ENCODE measurements at places on chromosomes 7 and 10.

DNA sequence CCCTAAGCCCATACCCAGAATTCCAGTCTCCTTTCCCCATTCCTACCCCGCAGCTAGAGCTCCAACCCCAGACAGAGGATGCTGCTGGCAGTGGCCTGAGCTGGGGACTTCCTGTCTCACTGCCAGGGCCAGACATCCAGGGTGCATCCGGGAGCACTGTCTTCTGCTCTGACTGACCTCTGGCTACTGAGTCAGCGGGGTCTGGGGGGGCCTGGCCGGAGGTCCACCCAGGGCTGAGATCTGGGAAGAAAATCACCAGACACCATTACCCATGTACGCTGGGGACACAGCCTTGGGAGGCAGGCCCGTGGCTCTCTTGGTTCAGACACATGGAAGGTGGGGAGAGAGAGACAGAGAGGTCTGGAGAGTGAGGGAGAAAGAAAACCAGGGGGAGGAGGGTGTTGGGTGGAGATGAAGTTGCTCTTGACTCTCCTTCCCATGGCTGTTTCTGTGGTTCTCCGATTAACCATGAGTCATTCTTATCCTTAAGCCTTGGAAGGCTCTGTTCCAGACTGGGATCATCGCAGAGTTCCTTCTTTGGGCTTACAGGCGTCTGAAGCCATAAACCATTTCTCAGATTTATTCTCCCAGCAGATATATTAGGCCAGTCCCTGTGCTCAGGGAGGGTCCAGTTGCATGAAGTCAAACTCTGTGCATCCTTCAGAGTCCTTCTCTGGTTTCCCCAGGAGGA is 23.6 kb downstream of the TSPAN15 start:
- DNase-seq = no peak

- peak; percentile 13 for DNase-seq
Measured at GRCh38 chr10:78028438-78029268, 662 bp downstream of the POLR3A start.

- DNase-seq = no peak
Measured at GRCh38 chr7:106462914-106463482, 178.2 kb upstream of the NAMPT start.

DNA sequence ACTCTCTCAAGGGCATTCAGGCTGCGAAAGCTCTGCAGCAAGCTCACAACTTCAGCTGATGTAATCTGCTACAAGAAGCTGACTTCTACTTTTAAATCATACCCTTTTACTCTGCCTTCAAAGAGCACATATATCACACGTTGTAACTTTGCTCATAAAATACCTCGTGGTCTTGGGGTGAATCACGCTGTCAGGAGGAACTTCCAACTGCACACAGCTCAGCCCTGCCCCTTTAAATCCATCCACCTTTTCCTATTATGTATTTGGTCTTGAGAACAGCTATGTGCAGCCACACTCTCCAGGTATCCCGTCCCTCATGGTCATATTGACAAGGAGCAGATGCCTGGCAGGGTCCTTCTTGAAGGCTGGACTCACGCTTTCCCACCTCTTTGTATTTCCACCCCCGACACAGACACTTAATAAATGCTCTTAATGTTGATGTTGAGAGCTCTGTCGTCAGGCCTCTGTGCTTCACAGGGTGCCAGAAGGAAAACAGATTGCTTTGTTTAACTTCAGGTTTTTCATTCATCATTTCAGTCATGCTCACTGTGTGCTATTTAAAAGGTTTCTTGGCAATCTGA is 47.6 kb downstream of the ICA1 start:
- DNase-seq = no peak

DNA sequence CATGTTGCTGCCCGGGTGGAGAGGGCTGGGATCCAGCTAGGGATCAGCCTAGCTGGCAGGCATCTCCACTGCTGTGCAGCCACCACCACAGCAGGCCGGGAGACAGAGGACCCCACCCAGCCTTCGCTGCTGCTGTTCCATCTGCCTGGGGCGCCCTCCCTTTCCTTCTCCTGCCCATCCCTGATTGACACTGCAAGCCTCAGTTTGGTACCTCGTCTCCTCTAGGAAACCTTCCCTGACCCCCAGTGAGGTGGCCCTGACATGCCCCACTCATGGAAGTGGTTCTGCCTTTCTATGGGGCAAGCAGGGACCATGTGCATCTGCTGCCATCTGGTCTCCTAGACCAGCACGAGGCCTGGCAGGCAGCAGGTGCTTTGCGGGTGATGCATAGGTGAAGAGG is 30.4 kb upstream of the DPYSL4 start:
- no peak for DNase-seq

GRCh38 chr10:77478247-77478961 is 159.2 kb downstream of the KCNMA1 start:
- DNase-seq = no peak

DNA sequence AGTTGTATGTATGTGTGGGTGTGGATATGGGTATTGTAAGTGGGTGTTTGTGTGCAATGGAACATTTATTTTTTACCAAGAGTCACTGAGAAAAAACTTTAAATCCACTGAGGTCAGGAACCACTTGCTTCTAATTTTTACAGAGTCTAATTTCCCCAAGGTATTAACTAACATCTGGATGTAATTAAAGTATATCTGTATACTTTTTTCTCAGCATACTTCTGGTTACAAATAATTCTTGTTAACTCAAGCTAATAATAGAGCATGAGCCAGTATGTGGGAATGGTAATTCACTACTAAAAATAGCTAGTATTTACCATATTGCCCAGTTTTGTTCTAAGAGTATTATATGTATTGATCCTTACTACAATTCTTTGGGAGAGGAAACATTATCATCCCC is 24.6 kb upstream of the STEAP4 start:
- DNase-seq = no peak

DNA sequence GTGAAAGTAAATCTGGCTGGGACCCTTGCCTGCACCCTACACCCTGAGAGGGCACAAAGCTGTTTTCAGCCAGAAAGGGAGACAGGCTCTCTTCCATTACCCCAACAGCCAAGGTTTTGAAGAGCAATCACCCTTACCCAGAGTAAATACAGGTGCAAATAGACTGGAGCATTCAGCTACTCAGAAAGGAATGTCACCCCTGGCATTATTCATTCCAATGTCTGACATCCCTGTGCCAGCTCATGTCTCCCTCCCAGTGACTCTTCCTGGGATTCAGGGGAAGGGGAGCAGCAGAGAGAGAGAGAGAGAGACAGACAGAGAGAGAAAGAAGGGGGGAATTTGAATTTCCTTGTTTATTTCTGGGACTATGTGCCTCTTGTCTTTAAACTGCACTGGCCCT is 611.8 kb downstream of the SORCS3 start:
- DNase-seq = no peak

DNA sequence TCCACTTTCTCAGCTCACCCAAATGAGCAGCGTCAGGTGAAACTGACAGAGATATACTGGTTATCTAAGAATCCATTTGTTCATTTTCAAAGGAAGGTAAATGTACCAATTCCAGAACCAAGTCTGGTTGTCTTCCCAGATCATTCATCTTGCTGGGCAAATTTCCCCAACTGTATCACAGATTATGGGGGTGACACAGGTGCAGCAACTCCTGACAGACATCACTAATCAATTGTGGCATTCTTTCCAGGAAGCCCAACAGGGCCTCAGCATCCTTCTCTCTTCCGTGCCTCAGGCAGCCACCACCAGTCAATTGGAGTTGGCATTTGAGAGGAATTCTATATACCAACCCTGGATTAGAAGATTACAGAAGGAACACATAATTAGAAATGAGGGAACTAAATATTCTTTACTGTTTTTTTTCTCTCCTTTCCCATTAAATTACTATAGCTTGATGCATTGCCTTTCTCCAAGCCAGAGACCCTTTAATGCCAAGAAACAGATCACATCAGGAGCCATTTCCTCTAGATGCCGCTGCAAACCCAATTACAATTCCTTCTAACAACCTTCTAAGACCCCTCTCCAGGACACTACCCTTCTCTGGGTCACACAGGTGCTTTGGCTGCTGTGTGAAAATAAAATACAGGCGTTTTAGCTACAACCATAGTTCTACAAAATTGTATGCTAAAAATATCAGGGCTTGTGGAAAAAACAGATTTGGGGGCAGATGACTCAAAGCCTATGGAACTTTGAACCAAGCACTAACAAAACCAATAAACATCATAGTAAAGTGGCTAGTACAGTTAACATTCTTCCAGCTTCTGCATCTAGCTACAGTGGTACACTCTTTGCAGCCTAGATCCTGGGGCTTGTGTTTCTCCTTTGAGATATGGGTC is 291.6 kb downstream of the RNLS start:
- DNase-seq = no peak

DNA sequence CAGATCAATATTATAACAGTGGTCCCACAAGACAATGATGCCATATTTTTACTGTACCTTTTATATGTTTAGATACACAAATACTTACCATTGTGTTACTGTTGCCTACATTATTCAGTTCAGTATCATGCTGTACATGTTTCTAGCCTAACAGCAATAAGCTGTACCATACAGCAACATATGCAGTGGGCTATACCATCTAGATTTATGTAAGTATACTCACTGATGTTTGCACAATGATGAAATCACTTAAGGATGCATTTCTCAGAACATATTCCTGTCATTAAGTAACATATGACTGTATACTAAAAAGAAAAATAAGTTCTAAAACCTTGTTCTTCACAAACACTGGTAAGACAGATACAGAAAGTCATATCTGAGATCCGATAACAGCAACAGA is 468.6 kb upstream of the SEMA3A start:
- DNase-seq = no peak

GRCh38 chr7:3094701-3095445 is 51.2 kb upstream of the CARD11 start:
- DNase-seq = no peak

DNA sequence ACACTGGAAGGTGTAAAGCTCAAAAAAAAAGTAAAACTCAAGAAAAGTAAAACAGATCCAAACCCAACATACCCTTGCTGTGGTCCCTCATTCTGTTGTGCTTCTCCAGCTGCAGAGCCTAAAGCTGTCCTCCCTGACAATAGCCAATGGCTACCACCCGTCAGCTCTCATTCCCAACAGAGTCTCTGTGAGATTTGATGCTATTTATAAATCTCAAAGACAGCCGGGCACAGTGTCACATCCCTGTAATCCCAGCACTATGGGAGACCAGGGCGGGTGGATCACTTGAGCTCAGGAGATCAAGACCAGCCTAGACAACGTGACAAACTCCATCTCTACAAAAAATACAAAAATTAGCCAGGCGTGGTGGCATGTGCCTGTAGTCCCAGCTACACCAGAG is 116.0 kb downstream of the KMT2E start:
- peak; percentile 43 for DNase-seq

DNA sequence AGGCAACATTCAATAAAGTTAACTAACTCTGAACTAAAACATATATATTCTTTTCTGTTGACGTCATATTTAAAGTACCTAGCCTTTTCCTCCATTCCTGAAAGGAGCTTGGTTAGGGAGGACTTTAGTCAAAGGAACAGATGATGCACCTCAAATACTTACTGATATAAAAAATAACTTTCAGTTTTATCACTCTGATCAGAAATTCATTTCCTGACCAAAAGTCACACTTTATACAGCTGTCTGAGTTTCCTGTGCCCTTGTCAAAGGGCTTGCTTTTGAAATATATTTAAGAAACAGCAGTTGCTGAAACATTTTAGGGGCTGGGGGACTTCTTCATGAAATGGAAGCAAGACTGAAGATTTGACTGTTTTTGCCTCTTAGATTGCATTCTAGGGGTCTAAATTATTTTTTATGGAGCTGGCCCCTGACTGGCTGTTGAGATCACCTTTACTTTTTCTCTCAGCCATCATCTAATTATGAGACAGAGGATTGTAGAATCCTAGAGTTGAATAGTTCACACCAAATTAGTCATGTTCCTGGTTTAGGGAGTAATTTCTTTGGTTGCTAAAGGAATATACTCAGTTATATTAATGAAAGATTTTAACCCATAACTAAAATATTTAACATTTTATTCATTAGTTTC is 46.6 kb downstream of the GLCCI1 start:
- no peak for DNase-seq

DNA sequence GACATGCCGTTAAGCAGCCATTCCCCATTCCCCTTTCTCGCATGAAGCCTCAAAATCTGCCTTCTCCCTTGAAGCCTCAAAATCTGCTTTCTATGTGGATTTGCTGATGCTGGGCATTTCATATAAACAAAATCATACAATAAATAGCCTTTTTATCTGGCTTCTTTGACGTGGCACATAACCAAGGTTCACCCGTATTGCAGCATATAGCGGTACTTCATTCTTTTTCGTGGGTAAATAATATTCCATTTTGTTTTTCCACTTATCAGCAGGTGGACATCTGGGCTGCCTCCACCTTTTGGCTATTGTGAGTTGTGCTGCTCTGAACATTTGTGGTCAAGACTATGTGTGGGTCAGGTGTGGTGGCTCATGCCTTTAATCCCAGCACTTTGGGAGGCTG is 57.0 kb downstream of the BRI3 start:
- no peak for DNase-seq

DNA sequence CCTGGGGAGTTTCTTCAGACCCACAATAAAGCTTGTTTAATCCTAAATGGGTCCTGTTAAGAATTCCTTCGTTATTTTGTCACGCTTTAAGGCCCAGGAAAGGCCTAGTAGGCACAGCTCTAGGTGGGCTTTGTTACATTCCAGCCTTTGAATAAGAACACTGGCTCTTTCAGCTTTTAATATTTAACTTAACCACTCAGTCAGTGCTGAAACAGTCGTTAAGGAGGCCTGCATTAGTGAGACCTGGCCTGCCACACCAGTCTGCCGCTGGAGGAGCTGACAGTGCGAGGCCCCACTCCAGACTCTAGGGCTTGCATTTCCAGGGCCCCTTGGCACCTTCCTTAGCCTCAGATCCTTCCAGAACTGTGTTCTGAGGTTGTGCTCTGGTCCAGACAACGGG is 351.4 kb downstream of the GLRX3 start:
- no peak for DNase-seq

DNA sequence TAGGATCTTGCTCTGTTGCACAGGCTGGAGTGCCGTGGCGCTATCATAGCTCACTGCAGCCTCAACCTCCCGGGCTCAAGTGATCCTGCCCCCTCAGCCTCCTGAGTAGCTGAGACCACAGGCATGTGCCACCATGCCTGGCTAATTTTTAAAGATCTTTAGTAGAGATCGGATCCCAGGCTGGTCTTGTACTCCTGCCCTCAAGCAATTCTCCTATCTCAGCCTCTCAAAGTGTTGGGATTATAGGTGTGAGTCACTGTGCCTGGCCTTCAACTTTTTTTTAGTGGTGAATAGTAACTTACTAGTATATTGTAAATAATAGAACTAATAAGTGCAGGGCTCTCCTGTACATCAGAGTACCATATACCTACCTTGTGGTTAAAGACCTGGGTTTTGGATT is 52.1 kb upstream of the LMTK2 start:
- DNase-seq = no peak

All from WERI-Rb-1 (cell line).